ENCODE measurements at places on chromosomes 2 and 18.

DNA sequence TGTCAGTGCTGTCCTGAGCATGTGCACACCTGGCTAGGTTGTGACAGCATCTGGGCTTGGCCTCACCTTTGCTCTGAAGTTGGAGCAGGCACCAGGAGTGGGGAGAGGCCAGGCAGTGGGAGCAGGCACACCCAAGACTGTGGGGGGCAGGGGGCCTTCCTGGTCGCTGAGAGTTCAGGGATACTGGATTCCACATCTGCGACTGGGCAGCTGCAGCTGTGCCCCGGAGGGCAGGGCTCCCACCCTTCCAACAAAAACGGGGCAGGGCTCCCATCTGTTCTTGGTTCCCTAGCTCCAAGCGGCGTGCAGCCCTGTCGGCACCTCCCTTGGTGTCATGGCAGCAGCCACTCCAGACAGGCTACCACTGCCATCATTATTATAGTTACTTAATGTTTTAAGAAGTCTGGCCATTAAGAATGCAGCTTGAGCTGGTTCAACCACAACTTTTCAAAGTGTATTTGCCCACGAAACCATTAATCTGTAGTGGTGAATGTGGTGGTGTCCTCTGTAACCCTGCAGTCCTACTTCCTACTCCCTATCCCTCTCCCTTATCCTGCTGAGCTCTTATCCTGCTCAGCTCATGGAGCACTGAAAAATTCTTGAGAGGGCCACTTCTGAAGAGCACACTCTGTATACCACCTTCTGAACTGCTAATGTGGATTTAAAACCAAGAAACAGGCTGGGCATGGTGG, 48.0 kb upstream of the RAB1A start:
- DNase-seq, result no peak

DNA sequence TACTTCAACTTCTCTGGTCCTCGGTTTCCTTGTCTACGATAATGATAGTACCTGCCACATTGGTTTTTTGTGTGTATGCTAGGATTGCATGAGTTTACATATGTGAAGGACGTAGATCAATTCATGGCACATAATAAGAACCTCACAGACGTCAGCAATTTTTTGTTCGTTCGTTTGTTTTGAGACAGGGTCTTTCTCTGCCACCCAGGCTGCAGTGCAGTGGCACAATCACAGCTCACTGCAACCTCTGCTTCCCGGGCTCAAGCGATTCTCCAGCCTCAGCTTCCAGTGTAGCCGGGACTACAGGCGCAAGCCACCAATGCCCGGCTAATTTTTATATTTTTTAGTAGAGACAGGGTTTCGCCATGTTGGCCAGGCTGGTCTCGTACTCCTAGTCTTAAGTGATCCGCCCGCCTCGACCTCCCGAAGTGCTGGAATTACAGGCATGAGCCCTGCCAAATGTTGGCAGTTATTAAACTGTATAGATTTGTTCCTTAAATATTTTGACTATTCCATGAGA, 756 bp upstream of the SLC35F5 start:
- DNase-seq, result no peak

GRCh38 chr2:68784915-68785314, 50.3 kb downstream of the ARHGAP25 start:
- no peak for DNase-seq

GRCh38 chr2:230156782-230157699, 62.7 kb downstream of the SP110 start:
- DNase-seq, result no peak

DNA sequence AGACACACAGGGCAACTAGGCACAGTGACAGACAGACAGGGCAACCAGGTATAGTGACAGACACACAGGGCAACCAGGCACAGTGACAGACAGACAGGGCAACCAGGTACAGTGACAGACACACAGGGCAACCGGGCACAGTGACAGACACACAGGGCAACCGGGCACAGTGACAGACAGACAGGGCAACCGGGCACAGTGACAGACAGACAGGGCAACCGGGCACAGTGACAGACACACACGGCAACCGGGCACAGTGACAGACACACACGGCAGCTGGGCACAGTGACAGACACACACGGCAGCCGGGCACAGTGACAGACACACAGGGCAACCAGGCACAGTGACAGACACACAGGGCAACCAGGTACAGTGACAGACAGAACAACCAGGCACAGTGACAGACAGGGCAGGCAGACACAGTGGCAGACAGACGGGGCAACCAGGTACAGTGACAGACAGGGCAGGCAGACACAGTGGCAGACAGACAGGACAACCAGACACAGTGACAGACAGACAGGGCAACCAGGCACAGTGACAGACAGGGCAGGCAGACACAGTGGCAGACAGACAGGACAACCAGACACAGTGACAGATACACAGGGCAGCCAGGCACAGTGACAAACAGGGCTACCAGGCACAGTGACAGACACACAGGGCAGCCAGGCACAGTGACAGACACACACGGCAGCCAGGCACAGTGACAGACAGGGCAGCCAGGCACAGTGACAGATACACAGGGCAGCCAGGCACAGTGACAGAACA, 64.7 kb upstream of the RAB6C start:
- no peak for DNase-seq

DNA sequence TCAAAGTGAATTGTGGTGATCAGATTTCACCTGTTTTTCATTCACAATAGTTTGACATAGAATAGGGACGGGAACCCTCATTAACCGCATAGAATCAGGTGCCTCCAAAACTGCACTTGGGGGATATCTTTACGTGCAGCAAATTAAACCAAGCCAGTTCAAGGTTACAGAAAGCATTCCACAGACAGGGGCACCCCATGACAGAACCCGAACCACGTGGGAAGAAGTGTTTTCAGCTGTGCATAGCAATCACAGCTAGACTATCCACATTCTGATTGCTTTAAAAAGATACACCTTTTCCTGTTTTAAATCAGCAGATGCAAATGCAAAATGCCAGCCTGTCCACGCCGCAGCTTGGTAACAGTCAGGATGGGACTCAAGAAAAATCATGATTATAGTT, 205.8 kb downstream of the ANAPC1 start:
- DNase-seq, result no peak

DNA sequence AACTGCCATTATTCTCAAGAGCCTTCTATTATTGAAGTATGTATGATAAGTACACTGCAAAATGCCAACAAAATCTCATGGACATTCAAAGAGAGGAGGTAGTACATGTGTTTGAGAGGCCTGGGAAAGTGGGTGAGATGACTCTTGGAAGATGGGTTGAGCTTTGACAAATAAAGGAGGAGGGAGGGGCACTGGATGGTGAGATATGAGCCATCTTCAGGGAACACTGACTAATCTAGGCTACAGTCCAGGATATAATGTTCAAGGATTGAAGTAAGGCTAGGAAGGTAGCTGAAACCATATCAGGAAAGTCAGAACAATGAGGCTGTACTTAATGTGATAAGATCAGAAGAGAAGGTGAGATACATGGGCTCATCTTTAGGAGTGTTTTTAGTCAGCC, 559.7 kb downstream of the ZEB2 start:
- DNase-seq, result no peak

DNA sequence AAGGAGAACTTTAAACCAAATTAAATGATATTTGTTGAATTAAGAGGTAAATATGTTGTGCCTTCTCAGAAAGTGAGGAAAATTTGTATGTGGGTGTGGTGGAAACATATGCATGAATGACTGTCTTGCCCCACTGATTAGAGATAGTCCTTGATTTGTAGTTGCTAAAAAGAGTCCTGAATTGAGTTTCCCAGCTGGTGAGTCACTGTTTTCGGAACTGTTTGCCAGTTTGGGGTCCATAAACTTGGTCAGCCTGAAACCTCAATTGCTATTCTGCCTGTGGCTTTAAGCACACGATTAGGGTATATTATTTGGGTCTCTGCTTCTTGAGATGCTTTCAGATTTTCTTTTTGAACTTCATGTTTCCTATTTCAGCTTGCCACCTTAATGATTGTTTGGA, 53.3 kb downstream of the PIKFYVE start:
- no peak for DNase-seq

DNA sequence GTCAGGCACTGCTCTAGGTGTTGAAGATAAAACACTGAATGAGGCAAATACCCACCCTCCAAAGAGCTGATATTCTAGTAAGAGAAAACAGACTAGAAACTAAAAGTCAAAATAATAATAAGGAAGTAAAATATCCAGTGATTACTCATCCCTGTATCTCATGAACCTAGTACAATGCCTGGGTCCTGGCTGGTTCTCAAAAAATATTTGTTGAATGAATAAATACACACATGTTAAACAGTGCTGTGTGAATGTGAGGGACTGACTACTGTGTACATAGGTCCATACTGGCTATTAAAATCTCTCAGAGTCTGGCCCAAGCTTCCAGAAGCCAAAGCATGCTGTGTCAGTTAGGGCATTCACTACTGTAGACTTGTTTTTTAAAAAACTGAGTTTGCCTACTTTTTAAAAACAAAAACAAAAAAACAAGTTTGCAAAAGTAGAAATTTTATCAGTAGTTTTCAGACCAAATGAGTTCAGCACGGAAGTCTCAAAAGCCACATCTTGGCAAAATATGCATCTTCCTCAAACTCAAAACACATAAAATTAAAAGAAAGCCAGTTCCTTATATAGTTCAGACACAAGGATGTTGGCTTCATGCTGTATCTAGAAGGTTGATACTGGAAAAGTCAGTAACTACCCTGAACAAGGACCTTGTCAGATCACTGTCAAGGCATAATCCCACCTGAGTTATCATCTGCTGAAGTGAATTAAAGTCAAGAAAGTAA, 136.2 kb downstream of the THADA start:
- DNase-seq, result no peak

GRCh38 chr18:77700051-77700450, 450.4 kb downstream of the GALR1 start:
- DNase-seq, result no peak

DNA sequence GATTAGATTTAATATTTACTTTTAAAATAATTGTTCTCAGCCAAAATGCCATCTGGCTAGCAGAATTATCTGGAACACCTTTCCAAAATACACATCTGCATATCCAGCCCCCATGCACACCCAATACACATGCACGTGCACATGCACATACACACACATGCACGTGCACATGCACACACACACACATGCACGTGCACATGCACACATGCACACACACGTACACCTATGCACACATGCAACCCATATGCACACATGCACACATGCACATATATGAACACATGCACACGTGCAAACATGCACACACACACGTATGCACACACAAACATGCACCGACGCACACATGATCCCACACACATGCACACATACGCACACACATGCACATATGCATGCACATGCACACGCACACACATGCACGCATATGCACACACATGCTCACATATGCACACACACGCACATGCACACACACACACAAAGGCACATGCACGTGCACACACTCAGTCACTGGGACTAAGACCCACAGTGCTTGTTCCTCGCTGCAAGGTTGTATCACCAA, 53.5 kb downstream of the COPS8 start:
- no peak for DNase-seq

DNA sequence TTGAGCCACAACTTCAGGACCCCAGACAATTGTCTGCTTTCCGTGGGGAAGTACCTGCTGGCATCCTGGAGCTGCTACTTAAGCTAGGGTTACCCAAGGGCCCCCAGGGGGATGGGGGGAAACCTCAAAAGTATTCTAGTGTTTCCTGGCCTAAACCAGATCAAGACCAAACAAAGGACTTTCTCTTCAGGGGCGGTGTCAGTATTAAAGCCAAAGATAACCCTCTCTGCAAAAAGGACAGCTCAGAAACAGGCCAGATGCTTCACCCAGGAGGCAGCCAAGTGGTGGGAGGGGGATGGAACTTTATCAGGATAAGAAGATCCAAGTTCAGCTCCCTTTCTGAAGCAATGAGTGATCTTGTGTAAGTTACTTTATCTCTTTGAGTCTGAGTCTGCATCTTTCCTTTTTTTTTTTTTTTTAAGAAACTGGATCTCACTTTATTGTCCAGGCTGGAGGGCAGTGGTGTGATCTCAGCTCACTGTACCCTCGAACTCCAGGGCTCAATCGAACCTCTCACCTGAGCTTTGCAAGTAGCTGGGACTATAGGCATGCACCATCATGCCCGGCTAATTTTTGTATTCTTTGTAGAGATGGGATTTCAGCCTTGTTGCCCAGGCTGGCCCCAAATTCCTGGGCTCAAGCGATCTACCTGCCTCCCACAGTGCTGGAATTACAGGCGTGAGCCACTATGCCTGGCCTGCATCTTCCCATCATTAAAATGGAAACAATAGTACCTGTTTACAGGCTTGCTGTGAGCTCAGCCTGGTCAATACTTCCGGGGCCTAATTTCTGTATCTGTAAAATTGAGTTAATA, 151.8 kb upstream of the PTPRM start:
- no peak for DNase-seq

DNA sequence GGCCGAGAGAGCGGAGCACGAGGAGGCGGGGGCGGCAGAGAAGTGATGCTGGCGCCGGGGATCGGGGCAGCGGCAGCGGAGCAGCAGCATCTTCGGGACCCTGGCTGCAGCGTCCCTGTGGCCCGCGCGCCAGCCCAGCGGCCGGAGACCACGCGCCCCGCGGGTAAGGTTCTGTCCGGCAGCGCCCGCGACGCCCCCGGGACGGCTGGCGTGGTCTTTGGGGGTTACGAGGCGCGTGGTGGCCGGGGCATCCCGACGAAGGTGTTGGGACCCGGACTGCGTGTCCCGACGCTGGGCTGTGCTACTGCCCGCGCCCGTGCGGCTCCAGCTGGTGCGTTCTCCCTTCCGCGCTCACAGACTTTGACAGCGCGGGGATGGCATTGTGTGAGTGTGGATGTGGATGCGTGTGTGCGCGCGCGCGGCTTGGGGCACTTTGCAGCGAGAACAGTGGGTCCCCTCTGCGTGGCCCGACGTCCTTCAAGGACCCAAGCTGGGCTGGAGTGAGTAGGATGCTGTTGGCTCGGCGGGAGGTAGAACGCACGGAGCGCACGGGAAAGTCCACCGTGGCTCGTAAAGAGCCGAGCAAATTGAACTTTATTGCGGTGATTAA, 405.0 kb downstream of the XIRP2 start:
- DNase-seq, result no peak

DNA sequence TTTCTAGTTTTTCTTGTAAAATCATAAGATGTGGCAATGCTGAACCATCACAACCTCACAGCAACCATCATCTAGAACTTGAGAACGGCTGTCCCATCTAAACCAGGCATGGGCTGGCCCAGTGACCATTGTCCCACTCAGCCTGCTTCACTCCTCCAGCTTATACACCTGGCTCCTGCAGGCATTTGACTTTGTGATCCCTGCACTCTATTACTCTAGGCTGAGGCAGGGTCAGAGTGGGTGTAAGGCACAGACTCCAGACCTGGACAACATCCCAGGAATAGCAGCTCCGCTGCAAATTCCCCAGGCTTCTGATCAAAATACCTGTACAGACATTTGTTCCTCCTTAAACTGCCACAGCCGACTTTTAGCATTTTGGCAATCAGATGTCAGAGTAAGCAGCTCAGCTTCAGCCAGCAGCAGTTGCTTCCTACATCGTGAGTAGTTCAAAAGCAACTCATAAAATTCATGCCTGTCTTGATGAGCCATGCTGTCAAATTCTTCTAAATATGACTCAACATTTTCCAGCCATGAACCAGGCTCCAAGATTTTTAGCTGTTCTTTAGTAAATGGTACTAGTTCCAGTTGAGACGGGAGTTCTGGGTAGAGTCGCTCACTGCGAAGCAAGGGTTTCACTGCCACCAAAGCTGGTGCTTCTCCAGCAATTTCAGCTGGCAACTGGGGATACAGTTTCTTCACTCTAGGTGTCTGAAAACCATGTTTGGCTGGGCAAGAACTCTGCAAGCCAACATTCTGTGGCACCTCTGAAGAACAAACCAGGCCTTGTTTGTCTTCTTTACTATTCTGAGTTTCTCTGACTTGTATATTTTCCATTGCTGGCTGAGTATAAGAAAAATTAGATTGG, 12.8 kb downstream of the EPG5 start:
- DNase-seq, result no peak

Measured in T-helper 9 cell (primary cell).